Right cardiac atrium (tissue), 5 donors: ENCODE measurements at places on chromosomes 16 and 17. TPM values are rescaled to one million over a fixed set of nuclear protein-coding genes. Genes with fewer than 3 reads are reported as not detected.

TP53TG3F gene
- polyA plus RNA-seq, result not detected

RNF112 gene
- polyA plus RNA-seq, result 3.3 TPM

TERB1 gene
- polyA plus RNA-seq, result not detected

CD300C gene
- polyA plus RNA-seq, result 0.11 TPM

OTOA gene
- 0.07 TPM for polyA plus RNA-seq

TBX6 gene
- polyA plus RNA-seq, result 0.93 TPM

SCARF1 gene
- 7.7 TPM for polyA plus RNA-seq

ZNF423 gene
- polyA plus RNA-seq, result 5.5 TPM

TNP2 gene
- polyA plus RNA-seq, result not detected

TBC1D3 gene
- not detected for polyA plus RNA-seq

KRT33B gene
- not detected for polyA plus RNA-seq

HS3ST2 gene
- 0.70 TPM for polyA plus RNA-seq

HSD11B2 gene
- polyA plus RNA-seq, result 0.38 TPM

TBC1D3B gene
- polyA plus RNA-seq, result 1.5 TPM

ITPRIPL2 gene
- 5.8 TPM for polyA plus RNA-seq

EVI2B gene
- 2.0 TPM for polyA plus RNA-seq

CLEC3A gene
- polyA plus RNA-seq, result 0.16 TPM

TNFRSF13B gene
- polyA plus RNA-seq, result not detected

UBALD1 gene
- 30.1 TPM for polyA plus RNA-seq

CDRT15 gene
- not detected for polyA plus RNA-seq

RBFOX1 gene
- polyA plus RNA-seq, result 22.5 TPM

MPO gene
- polyA plus RNA-seq, result 0.07 TPM

CCDC200 gene
- 0.16 TPM for polyA plus RNA-seq

GRB7 gene
- polyA plus RNA-seq, result 0.70 TPM

ST6GALNAC1 gene
- 2.5 TPM for polyA plus RNA-seq
